ENCODE measurements at places on chromosomes 4 and X.

GRCh38 chr4:113317523-113317922 is 268.1 kb downstream of the ANK2 start:
- no peak for DNase-seq

- DNase-seq: no peak
These were observed 1293.9 kb downstream of the FSTL5 start for GRCh38 chr4:160869899-160870298.

GRCh38 chr4:95091272-95091671 is 333.5 kb downstream of the BMPR1B start:
- no peak for DNase-seq

DNA sequence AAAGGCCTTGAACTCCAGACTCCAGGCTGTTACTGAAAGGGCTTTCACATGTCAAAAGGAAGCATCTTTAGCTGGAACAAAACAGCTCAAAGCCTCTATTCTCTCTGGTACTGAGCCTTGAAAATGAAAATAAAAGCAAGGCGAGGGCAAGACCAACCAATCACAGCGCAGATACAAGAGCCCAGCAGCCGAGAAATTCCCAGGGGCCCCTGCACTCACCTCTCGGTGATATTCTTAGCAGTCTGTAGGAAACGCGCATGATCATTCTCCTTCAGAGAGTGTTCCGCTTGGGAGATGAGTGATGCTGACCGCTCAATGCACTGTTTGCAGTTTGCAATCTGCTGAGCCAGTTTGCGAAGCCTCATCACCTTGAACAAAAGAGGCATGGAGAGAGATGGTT is 138.1 kb downstream of the MID1 start:
- no peak for DNase-seq
